ENCODE measurements at places on chromosomes 2 and 18.

DNA sequence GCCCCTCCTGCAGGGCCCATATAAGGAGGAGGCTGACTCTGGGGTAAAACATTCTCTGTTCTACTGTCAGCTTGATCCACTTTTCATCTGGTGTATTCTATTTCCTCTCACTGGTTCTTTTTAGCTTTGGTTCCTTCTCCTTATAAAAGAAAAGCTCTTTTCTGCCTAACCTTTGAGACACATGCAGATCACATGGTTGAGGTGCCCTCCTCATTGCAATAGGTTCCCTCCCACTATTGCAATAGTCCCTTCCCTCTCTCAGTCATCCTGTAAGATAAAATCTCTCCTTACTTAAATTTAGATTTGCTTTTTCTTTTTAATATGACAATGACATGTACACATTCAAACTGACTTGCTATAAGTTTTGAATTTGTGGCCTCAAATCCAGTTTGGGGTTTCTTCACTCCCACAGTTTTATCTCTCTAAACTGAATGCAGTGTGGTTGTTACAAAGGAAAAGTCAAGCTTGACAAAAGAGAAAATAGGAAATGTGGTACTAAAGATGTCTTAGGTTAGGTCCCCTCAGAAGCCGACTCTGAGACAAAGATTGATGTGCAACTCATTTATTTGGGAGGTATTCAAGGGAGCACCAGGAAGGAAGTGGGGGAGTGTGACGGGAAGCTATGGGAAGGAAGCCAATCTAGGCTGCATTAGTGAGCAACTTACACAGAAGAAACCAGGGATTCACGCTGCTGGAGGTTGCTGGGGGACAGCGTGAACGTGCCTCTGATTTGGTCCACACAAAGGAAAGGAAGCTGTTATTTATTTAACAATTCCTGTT lies 127.6 kb upstream of the LINC00305 start:
- no peak for DNase-seq

GRCh38 chr2:11128243-11128951 lies 26.9 kb upstream of the SLC66A3 start:
- DNase-seq, result peak; percentile 61

- no peak for DNase-seq
These were observed 61.1 kb upstream of the RND3 start for GRCh38 chr2:150548527-150548926.

DNA sequence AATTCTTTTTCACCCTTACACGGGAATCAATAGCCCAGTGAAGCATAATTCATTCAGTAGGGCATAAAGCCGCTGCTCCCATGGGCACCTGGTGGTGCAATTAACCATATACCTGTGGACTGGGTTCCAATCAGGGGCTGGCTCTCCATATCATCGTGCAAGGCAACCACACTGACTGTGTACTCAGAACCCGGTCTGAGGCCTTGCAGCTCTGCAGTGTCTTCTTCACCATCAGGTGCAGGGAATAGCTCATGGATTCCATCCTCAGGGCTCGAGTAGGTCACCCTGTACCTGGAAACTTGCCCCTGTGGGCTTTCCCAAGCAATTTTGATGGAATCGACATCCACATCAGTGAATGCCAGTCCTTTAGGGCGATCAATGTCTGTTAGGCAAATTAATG lies 55.2 kb downstream of the FN1 start:
- DNase-seq, result no peak

DNA sequence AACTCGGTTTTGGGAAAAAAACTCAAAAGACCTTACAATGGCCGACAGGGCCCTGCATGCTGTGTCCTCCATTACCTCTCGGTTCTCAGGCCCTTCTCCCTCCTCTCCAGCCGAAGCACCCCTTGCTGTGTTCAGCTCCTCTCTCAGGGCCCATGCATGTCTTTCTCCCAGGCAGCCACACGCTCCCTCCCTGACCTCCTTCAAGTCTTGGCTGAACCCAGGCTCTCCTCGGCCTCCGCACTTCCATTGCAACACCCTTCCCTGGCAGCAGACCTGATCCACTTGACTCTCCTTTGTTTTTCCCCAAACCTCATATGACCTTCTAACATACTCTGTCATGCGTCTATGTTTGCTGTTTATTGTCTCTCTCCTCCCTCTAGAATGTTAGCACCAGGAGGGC lies 114.0 kb downstream of the CYP26B1 start:
- no peak for DNase-seq

DNA sequence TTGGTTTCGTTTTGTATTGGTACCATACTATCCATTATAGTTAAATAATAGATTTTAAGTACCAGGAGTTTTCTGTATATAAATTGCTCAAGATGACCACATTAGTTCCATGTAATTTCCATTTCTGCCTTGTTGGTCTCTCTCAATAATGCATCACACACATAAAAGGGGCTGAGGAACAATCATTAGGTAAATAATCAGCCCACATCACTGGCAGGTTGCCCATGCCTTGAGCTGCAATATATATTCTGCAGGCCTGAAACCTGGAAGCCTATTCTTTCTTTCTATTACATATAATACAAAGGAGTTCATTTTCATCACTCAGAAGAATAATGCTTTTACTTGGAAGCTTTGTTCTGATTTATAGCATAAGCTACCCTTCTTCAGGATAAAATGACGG lies 616.1 kb upstream of the PKDCC start:
- no peak for DNase-seq
